ENCODE measurements at places on chromosomes 5 and 9. TPM values are rescaled to one million over a fixed set of nuclear protein-coding genes. Genes with fewer than 3 reads are reported as not detected.
A peak's percentile ranks its signal among the peaks of the same experiment; 100 is the strongest.

- DNase-seq = no peak
Observed at GRCh38 chr9:14466828-14467227, 152.9 kb upstream of the NFIB start.

GRCh38 chr5:66757219-66757833 lies 161.1 kb downstream of the MAST4 start:
- DNase-seq = peak; percentile 21

DNA sequence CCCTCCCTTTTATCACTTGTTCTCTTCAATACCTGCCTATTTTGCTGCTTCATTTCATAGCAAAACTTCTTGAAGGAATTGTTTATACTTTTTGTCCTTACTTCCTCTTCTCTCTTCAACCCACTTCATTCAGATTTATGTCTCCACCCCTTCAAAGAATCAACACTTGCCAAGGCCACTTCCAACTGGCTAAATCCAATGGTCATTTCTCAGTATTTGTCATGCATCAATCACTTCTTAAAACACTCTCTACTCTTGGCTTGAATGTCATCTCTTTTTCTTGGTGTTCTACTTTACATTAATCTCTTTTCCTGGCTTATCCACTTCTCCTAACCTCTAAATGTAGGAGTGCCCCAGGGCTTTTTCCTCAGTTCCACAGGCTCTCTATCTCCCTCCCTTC lies 8.3 kb upstream of the FCHO2 start:
- DNase-seq = no peak

GRCh38 chr5:179281694-179282093 lies 63.6 kb downstream of the ADAMTS2 start:
- DNase-seq = no peak

DNA sequence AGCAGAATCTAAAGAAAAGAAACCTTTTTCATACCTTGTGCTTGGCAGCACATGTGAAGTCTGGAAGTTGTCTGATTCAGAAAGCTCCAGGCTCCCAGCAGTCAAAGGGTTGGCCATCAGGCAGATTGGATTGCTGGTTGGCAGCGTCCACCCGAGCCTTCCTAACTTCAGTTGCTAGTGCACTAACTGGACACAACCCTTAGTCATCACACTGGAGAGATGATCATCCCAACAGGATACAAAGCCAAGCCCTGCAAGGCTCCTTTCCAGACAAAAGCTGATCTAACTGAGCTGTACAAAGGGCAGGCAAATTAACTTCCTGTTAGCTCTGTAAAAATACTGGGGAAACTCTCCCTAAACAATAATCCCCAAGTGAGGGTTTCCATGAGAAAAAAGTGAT lies 185.6 kb downstream of the SNX18 start:
- peak; percentile 7 for DNase-seq

GRCh38 chr9:129703667-129704355 lies 38.4 kb downstream of the PRRX2 start:
- DNase-seq = no peak

- no peak for DNase-seq
Observed at GRCh38 chr5:96133341-96134079, 171.9 kb upstream of the ELL2 start.

DNA sequence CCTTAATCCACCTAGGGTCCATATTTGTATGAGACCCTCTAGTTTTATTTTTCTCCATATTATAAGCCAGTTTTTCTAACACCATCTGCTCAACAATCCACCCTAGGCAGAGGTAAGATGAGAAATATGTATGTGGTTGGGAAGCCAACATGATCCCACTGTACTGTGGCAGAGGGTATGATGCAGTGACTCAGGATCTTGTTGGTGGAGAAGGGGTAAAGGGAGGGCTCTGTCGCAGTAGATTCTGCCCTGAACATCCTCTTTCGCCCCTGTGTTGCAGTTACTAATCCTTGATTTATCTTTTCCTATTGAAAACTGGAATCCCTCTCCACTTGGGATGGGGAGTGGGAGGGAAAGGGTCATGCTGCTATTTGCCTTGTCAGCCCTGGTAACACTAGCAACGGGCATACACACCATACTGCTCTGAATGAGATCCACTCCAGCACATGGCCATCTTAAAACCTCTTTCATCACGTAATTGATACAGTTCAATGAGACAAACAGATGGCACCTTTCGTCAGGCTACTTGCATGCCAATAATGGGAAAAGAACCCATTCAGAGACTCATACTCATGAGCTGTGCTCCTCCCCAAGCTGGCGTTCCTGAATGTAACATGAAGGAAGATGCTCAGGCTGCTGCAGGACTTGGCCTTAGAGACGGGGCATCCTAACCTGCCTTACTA lies 63.0 kb downstream of the ADAMTS12 start:
- DNase-seq = no peak

- no peak for DNase-seq
Observed at GRCh38 chr9:133811471-133811870, 73.3 kb upstream of the SARDH start.

- no peak for DNase-seq
Observed at GRCh38 chr5:142782976-142783530, 12.9 kb downstream of the ARHGAP26 start.

FLT4 gene
- total RNA-seq = 2.6 TPM

FOXD4L5 gene
- total RNA-seq = 0.04 TPM

GRCh38 chr5:39400713-39401578 lies 23.8 kb downstream of the DAB2 start:
- no peak for DNase-seq

- DNase-seq = no peak
Observed at GRCh38 chr5:1488882-1489680, 34.7 kb downstream of the LPCAT1 start.

NSA2 gene
- total RNA-seq = 145 TPM

GRCh38 chr9:92512622-92513021 lies 23.2 kb downstream of the ECM2 start:
- DNase-seq = no peak

GRCh38 chr9:13588151-13589033 lies 308.9 kb upstream of the MPDZ start:
- no peak for DNase-seq

GRCh38 chr5:15737036-15737821 lies 237.2 kb downstream of the FBXL7 start:
- no peak for DNase-seq

- no peak for DNase-seq
Observed at GRCh38 chr5:81994679-81995078, 22.9 kb downstream of the ATG10 start.
